Activated effector memory CD4-positive, alpha-beta T cell treated with Interleukin-2 at 50 U/mL for 16 hours (primary cell): ENCODE measurements at places on chromosomes 12 and 14.

GRCh38 chr12:96392397-96392796 lies 7.8 kb downstream of the CDK17 start:
- no peak for DNase-seq

- DNase-seq = no peak
Observed at GRCh38 chr12:56998981-56999380, 7.4 kb downstream of the ZBTB39 start.

GRCh38 chr14:104138098-104138717 lies at the start of gene KIF26A:
Gene KIF26A, plus strand, starts transcription at chr14:104138587. Its CDS starts 136 bp downstream, at chr14:104138723.
- DNase-seq = no peak

- no peak for DNase-seq
Observed at GRCh38 chr14:89178800-89179535, 238.1 kb downstream of the FOXN3 start.

GRCh38 chr12:88860851-88861250 lies 280.6 kb upstream of the KITLG start:
- no peak for DNase-seq

DNA sequence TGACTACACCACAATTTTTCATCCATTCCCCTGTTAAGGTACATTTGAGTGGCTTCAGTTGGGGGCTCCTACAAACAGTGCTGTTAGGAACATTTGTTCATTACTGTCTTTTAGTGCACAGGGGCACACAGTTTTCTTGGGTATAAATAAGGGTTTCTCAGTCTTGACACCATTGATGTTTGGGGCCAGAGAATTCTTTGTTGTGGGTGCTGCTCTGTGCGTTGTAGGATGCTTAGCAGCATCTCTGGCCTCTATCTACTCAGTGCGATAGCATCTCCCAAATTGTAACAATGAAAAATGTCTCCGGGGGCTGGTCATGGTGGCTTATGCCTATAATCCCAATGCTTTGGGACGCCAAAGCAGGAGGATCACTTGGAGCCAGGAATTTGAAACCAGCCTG lies 153.0 kb upstream of the MYL2 start:
- no peak for DNase-seq

DNA sequence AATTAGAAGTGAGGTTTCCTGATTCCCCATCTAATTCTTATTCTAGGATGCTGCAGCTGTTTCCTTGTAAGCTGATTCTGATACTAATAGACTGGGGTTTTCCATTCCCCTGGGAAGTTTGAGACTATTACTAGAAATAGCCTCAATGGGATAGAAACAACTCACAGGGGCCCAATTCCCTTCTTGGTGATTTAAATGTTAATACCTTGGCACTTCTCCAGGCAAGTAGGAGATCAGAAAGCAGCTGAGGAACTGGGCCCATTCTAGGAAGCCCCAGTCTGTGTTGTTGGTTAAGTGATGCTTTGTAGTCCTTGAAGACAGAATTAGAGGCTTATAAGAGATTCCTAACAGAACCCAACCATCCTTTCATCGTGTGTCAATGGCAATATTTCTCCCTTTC lies 407.0 kb upstream of the SEL1L start:
- DNase-seq = no peak

GRCh38 chr12:16347391-16348298 lies at the start of gene MGST1:
Gene MGST1, plus strand, starts transcription at chr12:16347645. Its CDS starts 6,608 bp downstream, at chr12:16354253.
- no peak for DNase-seq

GRCh38 chr14:33934043-33934750 lies 16.7 kb downstream of the EGLN3 start:
- no peak for DNase-seq

- no peak for DNase-seq
Observed at GRCh38 chr12:132452596-132453350, 37.2 kb upstream of the FBRSL1 start.
